ENCODE measurements at places on chromosomes 6 and 20.
A peak's percentile ranks its signal among the peaks of the same experiment; 100 is the strongest.

DNA sequence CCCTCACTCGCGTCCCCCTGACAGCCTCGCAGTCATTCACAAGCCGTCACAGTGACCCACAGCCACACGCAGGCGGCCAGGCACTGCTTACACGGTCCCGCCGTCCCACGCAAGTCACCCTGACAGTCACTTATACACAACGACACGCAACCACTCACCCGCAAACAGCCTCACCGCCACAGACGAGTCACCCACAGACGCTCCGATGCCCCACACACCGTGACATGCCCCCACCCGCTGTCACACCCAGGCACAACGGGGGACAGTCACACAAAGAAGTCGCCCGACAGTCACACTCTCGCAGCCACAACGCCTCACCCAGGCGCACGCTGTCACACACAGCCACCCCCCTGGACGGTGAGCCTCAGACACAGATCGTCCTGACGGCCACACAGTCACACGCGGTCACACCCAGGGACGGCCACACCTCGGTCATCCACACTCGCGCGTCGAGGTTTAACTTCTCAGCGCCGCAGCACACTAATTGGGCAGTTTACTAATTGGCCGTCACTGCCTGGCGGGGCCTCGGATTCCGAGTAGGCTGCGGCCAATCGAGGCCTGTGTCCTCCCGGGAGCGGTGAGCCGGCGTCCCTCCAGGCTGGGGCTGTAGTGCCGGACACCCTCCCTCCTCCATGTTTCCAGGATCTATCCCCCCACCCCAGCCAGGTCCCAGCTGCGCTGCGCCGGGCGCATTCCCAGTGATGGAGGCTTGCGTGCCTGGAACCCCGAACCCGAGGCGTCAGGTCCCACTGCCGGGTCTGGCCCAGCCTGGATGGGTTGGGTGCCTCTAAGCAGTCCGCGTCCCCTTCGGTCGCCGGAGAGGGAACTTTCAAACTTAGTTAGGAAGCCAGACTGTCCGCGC is 790 bp downstream of the TOX2 start:
- no peak for DNase-seq

DNA sequence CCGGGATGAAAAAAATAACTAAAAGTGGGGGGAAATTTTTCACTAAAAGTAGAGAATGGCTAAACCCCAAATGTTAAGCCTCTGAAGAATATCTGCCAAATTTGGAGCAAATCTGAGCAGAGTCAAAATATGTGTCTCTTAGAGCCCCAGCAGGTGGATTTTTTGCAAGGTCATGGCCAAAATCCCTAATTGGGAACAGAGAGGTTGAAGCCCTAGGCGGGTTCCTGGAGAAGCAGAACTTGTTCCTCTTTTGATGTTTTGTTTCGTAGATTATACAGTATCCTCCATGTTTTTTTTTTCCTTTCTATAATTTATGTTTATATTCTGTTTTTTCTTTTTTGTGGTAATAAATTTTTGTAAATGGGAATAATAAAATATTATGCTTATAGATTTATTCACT is 94.4 kb downstream of the PLCB4 start:
- DNase-seq: no peak

DNA sequence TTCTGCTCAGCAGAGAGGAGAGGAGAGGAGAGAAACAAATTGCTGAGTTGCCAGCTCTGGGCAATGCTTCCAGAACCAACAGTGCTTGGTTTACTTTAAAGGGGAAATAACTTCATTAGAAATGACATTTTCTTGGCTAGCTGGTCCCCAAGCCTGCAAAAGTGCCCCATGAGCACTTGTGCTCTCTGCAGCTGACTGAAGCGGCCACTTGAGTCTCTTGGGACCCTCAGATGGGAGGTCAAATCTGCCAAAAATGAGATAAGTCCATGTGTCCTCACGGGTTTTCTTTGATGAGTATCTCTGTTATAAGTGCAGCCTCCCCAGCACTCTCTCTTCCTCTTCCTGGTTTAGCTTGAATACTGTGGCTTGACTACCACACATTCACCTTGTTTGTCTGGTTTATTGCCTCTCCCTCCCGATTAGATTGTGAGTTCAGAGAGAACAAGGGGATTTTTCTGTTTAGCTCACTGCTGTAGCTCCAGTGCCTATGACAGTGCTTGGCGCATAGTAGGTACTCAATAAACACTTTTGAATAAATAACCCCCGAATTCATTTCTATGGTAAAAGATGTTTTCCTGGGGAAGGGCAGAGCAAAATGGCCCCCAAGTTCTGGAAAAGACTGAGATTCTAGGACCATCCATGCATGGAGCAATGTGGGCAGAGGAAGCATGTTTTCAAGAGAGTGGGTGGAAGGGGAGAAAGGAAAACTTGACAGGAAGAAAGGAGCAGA is 7.0 kb upstream of the RIN2 start:
- no peak for DNase-seq

GRCh38 chr20:39214828-39215227 is 252.7 kb downstream of the DHX35 start:
- DNase-seq: no peak

- no peak for DNase-seq
These were observed 499.9 kb downstream of the TFAP2A start for GRCh38 chr6:9914951-9915350.

GRCh38 chr6:5085648-5086293 is 630 bp downstream of the PPP1R3G start:
- DNase-seq: peak; percentile 86

- no peak for DNase-seq
These were observed 121.4 kb upstream of the NAA20 start for GRCh38 chr20:19895761-19896160.

Measured in posterior cingulate gyrus (tissue), 11 donors.